ENCODE measurements at places on chromosomes 13 and 19.

DNA sequence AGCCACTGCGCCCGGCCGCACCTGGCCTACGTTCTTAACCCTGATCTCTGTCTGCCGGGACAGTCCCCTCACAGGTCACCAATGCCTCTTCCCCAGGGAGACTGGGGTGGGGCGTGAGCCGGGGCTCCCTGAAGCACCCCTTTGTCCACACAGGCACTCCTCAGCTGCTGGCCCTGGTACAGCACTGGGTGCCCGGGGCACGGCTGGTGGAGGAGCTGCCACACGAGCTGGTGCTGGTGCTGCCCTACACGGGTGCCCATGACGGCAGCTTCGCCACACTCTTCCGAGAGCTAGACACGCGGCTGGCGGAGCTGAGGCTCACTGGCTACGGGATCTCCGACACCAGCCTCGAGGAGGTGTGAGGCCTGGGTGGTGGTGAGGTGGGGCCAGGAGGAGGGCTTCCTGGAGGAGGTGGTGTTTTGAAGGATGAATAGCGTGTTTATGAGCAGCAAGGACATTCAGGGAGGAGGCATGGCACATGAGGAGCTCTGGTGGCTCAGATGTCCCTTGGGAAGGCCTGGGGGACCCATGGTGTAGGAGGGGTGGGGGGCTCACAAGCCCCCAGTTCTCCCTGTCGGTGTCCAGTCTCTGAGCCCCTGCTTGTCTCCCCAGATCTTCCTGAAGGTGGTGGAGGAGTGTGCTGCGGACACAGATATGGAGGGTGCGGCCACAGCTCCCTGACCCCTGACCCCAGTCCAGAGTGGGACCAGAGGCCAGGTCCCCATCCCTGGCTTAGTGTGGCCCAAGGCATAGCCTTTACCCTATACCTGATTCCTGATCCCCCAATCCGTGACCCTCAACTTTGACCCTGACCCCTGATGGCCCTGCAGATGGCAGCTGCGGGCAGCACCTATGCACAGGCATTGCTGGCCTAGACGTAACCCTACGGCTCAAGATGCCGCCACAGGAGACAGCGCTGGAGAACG lies 13.5 kb upstream of the ARHGAP45 start:
- no peak for DNase-seq

- no peak for DNase-seq
Measured at GRCh38 chr19:38496603-38497487, 63.4 kb downstream of the RYR1 start.

- no peak for DNase-seq
Measured at GRCh38 chr19:56092685-56093631, 28.1 kb downstream of the ZNF787 start.

- DNase-seq: no peak
Measured at GRCh38 chr19:27805848-27806247, 1407.1 kb downstream of the UQCRFS1 start.

- DNase-seq: no peak
Measured at GRCh38 chr13:18943721-18944391, 237.8 kb downstream of the TUBA3C start.

DNA sequence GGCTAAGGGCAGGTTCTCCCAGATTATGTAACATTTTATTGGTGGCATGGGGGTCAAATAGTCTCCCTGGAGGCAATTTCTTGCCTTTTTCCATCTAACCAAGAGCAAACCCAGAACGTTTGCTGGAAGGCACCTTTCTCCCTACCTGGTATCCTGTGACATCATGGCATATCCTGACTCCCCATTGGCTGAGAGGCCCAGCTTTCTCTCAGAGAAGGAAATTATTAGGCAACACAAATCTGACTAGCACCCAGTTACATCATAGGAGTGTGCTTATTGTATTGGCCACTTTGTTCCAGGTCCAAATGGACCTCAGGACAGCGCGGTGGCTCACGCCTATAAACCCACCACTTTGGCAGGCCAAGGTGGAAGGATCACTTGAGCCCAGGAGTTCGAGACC lies 13.0 kb downstream of the NTN5 start:
- DNase-seq: no peak

GRCh38 chr13:84393981-84394625 lies 511.8 kb upstream of the SLITRK1 start:
- no peak for DNase-seq

- no peak for DNase-seq
Measured at GRCh38 chr13:37615276-37615675, 16.7 kb upstream of the POSTN start.

- DNase-seq: no peak
Measured at GRCh38 chr13:27168906-27169657, 2.5 kb downstream of the USP12 start.

GRCh38 chr19:5983367-5983955 lies 5.5 kb upstream of the RANBP3 start:
- no peak for DNase-seq

DNA sequence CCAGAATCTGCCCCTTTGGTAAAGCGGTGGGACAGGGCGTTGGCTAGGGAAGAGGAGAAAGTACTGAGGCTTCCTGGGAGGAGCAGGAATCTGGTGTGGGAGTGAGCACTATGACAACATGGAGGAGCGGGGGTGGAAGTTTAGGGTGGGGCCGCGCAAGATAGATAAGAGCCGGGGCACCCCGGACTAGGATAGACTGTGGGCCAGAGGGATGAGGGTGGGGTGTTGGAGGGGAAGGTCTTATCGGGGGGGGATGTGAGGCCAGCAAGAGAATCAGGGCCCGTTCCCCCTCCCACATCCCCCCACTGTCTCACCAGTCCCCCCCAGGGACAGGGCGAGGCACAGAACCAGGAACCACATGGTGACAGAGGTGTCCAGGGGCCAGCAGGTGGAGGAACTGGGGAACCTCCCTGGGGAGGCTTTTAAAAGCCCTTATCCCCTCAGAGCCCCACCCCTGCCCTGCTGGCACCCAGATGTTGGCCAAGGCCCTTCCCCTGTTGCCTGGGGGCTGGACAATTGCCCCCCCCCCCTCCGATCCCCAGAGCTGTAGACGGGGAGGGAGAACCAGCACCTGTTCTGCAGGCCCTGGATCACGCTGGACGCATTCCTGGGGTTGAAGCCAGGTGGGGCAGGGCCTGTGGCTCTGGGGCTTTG lies at the start of gene KLK1:
Gene KLK1 (minus strand): TSS at position 399 of the 654 bp plus-strand sequence. CDS start 39 bp downstream, at position 360.
- no peak for DNase-seq

DNA sequence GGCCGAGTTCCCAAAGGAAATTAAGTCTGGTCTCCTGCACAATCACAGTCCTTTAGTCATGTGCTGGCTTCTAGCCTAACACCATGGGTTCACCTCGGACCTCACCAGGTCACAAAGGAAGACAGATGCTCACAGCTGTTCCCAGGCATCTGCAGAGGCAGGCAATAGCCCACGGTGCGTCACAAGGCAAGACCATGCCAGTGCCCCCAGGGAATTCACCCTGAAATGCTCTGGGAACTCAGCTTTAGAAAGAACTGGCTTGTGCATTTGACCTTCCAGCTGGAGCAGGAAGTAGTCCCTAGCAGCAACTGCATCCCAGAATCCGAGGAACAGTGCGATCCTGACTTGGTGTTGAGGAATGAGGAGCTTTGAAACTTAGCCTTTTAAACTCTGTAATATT lies 96.8 kb upstream of the WASF3 start:
- no peak for DNase-seq

DNA sequence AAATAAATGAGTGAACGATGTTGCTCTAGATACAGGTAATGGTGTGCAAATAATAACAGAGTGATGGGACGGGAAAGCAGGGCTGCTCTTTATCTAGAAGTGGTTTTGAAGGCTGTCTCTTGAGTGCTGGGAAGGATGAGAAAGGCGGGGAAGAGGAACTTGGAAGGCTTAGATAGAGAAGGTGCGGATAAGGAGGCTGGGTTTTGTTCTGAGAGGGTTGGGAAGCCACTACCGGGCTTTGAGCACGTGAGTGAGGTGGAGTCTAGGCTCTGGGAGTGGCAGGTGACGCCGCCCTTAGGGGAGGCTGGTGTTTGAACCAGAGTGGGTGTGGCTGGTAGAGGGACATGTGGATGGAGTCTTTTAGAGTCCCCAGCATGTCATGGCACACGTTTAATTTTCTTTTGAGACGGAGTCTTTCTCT lies 811 bp downstream of the ARMC6 start:
- DNase-seq: no peak

- DNase-seq: no peak
Measured at GRCh38 chr19:17832443-17833208, 11.3 kb upstream of the INSL3 start.

- DNase-seq: no peak
Measured at GRCh38 chr19:55544776-55545439, 435 bp downstream of the SBK3 start.

- DNase-seq: no peak
Measured at GRCh38 chr19:33248553-33248953, 22.9 kb upstream of the SLC7A10 start.

DNA sequence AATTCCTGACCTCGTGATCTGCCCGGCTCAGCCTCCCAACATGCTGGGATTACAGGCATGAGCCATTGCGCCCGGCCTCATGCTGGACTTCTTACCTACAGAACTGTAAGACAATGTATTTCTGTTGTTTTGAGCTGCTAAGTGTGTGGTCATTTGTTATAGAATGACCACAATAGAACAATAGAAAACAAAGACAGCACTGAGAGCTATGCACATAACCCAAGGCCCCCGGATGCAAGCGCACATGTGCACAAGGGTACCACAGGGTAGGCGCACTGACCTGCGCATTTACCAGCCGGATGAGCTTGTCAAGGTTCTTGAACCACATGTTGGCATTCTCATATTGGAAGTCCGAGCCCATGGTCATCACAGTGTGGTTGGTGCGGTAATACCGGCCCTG lies 5.6 kb downstream of the MAN2B1 start:
- no peak for DNase-seq

DNA sequence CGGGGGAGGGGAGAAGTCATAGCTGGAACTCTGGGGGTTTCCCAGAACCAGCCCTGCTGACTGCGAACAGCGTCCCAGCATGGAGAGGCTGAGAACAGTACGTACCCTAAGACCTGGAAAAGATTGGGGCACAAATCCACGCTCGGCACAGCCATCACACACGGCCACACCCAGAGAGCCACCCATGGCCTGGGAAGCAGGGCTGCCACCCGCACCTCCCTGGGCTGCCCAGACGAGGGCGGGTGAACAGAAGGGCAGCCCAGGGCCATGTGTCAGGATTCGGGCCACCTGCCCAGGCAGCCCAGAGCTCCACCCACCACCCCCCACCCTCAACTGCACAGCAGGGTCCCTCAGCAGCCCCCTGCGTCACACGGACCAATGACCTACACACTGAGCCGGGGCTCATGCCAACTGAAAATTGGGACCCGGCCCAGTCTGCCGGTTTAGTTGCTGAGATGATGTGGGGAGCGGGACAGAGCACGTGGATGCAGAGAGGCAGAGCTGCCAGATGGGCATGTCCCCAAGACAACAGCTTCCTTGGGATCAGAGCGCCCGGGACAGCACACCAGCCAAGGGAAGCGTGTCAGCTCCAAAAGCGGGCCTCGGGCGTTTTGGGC lies 8.5 kb downstream of the UBXN6 start:
- no peak for DNase-seq

DNA sequence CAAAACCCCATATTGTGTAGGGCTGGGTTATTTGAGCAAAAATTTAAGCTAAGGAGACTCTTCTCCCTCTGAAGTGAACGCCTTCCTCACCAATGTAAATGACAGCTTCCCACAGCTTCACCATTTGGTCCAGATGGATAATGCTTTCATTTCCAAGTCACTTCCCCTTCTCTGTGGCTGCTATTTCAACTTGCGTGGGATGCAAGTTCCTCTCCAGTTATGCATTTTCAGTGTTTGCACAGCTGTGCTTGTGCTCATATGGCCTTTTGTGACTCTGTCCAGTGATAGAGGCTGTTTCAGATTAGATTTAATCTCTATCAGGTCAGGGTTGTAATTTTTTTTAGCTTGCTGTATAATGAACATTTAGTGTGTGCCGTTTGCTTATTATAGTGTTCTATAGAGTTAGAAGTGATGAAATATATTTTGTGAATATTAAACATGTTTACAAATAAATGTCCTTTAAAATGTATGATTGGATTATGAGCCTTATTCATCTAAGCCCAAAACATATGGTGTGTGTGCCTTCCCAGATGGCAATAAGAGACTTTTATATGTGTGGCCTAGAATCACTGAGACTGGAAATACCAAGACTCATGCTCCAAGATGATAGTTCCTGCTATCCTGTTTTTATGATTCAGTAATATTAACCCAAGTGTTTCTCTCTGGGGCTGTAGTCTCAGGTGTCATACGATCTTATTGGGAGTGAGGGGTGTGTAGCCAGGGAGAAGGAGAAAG lies 86.6 kb downstream of the TNFRSF19 start:
- no peak for DNase-seq

- no peak for DNase-seq
Measured at GRCh38 chr13:76796851-76797250, 89.4 kb downstream of the KCTD12 start.

Measured in fibroblast of skin of left biceps (primary cell).